ENCODE measurements at places on chromosomes 1 and 21. TPM values are rescaled to one million over a fixed set of nuclear protein-coding genes. Genes with fewer than 3 reads are reported as not detected.

The S100B gene
- 73.5 TPM for total RNA-seq

The HEATR1 gene
- 50.6 TPM for total RNA-seq

The NUP210L gene
- total RNA-seq = 0.16 TPM

The CR1 gene
- total RNA-seq = 4.1 TPM

The LDLRAD1 gene
- not detected for total RNA-seq

The ALPL gene
- not detected for total RNA-seq

The RNF223 gene
- not detected for total RNA-seq

The CNIH3 gene
- total RNA-seq = 2.8 TPM

The SLAMF6 gene
- total RNA-seq = 39.7 TPM

The PDC gene
- total RNA-seq = not detected

The KCNT2 gene
- total RNA-seq = not detected

The POLR3C gene
- total RNA-seq = 44.6 TPM

The PRR9 gene
- not detected for total RNA-seq

The KRTAP19-4 gene
- not detected for total RNA-seq

The ERO1B gene
- 25.3 TPM for total RNA-seq

The HSD11B1 gene
- not detected for total RNA-seq

The BTBD8 gene
- 8.0 TPM for total RNA-seq

The RBP7 gene
- total RNA-seq = not detected

The SYTL1 gene
- total RNA-seq = 125 TPM

The MSH4 gene
- total RNA-seq = 0.86 TPM

The MCOLN2 gene
- total RNA-seq = 3.7 TPM

The HHIPL2 gene
- total RNA-seq = 0.47 TPM

The GJA5 gene
- not detected for total RNA-seq

The GRIK3 gene
- not detected for total RNA-seq

The IFI6 gene
- 24.5 TPM for total RNA-seq

The SDC3 gene
- 0.16 TPM for total RNA-seq

The IFI44L gene
- total RNA-seq = 0.69 TPM

The COL8A2 gene
- total RNA-seq = 0.31 TPM

The GCSAML gene
- not detected for total RNA-seq

The PRAMEF14 gene
- not detected for total RNA-seq

The RPTN gene
- total RNA-seq = not detected

The CACHD1 gene
- total RNA-seq = 4.9 TPM

The SMPDL3B gene
- total RNA-seq = not detected

The PCSK9 gene
- not detected for total RNA-seq

The SYT14 gene
- not detected for total RNA-seq

The TMEM125 gene
- not detected for total RNA-seq

The KLHL12 gene
- 23.0 TPM for total RNA-seq

The LZIC gene
- total RNA-seq = 31.5 TPM

The PI4KB gene
- 96.6 TPM for total RNA-seq

The AMPD1 gene
- total RNA-seq = not detected

The FAM72D gene
- total RNA-seq = not detected

The NBPF6 gene
- not detected for total RNA-seq

The KRTAP11-1 gene
- total RNA-seq = not detected

The PTPN14 gene
- total RNA-seq = not detected

The CHD1L gene
- 36.3 TPM for total RNA-seq

The LCE1A gene
- total RNA-seq = not detected

The IL23R gene
- total RNA-seq = not detected

The KIAA0040 gene
- total RNA-seq = 25.7 TPM

The S100A7 gene
- not detected for total RNA-seq

The LMX1A gene
- total RNA-seq = not detected

The MYCL gene
- not detected for total RNA-seq

The PCP4 gene
- total RNA-seq = not detected

The TSPAN1 gene
- not detected for total RNA-seq

The DCLRE1B gene
- 5.2 TPM for total RNA-seq

The KCND3 gene
- total RNA-seq = not detected
